ENCODE measurements at places on chromosomes 4 and X.

DNA sequence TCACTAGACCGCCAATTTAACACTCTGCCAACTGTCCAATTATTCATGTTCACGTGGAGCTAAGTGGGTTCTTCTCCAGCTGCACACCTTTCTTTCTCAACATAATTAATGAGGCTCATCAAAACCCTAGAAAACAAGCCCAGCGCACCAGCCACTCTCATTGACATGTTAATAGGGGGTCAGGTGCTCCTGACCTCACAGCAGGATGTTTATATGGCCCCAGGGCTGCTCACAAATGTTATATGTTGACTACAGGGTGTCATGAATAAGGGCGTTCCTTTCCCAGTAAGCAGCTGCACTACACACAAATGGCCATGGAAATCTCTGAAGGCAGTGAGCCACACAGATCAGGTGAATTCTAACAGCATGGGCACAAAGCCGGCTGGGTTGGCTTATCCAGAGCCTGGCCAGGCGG, 209.8 kb downstream of the MGST2 start:
- no peak for ATAC-seq

DNA sequence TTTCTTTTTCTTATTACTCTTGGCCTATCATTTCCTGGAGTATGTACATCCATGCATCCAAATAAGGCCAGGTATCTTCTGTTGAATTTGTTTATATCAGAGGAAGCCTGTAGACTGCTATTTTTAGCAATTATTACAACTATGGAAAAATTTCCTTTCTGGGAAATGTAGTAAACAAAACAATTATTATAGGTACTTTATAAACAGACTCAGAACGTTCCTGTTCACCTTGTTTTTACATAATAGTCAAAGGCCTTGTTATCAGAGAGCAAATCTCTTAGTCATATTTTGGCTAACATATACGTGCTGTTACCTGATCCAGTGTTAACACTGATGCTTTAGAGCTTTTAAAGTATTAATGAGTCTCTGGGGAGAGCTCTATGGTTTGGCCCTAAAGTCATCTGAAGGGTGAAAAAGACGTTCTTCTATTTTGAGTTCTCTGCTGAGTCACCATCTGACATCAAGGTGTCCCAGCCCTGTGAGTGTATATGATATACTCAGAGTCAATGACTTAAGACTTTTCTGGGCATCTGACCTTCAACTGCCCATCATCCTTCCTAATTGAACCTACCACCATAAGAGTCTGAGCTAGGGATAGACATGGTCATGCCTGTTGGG, 7.3 kb downstream of the SPARCL1 start:
- ATAC-seq, result peak; percentile 11

DNA sequence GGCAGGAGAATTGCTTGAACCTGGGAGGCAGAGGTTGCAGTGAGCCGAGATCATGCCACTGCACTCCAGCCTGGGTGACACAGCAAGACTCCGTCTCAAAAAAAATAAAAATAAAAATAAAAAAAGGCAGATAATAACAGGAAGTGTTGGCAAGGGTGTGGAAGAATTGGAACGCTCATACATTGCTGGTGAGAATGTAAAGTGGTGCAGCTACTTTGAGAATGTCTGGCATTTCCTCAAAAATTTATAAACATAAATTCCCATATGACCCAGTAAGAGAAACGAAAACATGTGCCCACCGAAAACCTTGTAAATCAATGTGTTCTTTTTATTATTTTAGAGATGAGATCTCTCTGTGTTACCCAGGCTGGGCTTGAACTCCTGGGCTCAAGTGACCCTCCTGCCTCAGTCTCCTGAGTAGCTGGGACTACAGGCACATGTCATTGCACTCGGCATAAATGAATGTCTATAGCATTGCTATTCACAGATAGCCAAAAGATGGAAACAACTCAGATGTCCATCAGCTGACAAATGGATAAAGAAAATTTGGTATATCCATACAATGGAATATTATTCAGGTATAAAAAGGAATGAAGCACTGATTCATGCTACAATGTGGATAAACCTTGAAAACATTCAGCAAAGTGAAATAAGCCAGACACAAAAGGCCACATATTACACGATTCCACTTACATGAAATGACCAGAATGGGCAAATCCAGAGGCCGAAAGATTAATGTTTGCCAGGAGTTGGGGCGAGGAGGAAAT, 63.7 kb upstream of the PLAC1 start:
- no peak for ATAC-seq

DNA sequence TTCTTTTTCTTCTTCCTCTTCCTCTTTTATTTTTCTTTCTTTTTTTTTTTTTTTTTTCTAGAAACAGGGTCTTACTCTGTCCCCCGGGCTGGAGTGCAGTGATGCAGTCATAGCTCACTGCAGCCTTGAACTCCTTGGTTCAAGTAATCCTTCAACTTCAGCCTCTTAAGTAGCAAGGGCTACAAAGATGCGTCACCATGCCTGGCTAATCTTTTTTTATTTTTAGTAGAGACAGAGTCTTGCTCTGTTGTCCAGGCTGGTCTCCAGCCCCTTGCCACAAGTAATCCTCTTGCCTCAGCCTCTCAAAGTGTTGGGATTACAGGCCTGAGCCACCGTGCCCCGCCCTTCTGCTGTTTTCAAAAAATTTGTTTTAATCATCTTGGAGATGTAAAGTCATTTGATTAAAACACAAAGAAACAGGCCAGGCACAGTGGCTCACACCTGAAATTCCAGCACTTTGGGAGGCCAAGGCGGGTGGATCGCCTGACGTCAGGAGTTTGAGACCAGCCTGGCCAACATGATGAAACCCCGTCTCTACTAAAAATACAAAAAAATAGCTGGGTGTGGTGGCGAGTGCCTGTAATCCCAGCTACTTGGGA, 28.1 kb downstream of the SYNPO2 start:
- no peak for ATAC-seq

GRCh38 chrX:130158311-130158710, 7.3 kb downstream of the AIFM1 start:
- ATAC-seq, result no peak

DNA sequence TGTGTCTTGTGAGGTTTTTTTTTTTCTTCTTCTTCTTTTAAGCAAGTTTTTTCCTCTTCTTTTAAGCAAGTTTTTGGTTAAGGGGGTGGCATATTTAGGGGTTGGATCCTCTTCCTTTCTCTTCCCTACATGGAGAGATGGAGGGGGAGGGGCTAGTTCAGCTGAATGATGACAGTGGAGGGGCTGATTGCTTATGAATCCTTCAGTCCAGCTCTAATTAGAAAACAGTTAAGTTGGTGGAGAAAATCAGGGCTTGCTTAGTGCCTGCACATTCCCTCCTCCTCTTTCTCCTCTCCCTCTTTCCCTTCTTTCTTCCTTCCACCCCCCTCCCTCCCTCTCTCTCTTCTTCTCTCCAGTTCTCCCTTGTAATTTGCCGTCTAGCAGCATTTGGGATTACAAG, 4.4 kb upstream of the HAND2 start:
- ATAC-seq, result no peak

- no peak for ATAC-seq
These were observed 122.6 kb upstream of the PACRGL start for GRCh38 chr4:20577702-20578101.

- peak; percentile 94 for ATAC-seq
These were observed 38.9 kb downstream of the PRIMPOL start for GRCh38 chr4:184688447-184688846.

DNA sequence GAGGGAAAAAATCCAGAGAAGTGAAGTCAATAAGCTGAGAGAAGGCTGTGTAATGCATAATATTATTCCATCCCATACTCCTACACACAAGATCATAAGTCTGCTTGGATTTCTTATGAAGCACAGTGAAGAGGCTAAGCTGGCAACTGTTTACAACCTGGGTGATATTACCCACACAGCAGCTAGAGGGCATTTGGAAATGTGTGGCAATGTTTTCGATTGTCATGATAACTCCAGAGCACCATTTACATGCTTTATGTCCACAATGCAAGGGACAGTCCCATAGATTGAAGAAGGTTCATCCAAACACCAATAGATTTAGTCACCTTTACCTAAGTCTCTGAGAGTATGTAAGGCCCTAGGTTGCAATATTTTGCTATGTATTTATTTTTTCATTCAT, 412.2 kb downstream of the PPP3CA start:
- ATAC-seq, result peak; percentile 42

GRCh38 chr4:8098506-8098905, 60.1 kb downstream of the ABLIM2 start:
- ATAC-seq, result no peak

DNA sequence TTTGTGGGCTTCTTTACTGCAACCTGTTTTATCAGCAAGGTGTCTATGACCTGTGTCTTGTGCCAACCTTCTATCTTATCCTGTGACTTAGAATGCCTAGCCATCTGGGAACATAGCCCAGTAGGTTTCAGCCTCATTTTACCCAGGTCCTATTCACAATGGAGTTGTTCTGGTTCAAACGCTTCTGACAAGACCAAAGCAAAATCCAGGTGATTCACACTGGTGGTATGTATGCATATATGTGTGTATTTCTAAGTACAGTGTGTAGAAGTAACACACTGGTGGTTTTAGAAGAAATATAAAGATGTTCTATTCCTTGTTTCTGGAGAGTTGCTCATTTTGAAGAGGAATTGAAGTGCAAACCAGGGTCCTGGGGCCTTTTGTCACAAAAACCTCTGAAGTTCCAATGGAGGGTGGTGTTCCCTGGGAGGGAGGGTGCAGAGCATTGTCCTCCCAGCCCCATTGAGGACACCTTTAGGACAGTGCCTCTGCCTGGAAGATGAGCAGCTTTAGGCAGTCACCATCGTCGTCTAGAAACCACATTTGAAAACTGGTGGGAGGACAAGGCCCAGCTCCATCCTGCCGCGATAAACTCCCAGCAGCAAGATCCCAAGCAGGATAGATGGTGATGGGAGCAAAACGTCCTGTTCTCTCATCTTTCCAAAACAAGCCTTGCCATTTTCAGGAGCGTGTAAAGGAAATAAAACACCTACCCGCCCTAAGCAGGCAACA, 191.4 kb downstream of the TSPAN5 start:
- peak; percentile 23 for ATAC-seq

- ATAC-seq, result no peak
These were observed 2141.0 kb upstream of the AGA start for GRCh38 chr4:179583221-179583620.

- ATAC-seq, result no peak
These were observed 4.2 kb downstream of the CPEB2 start for GRCh38 chr4:15006416-15007024.

- ATAC-seq, result no peak
These were observed 191.1 kb upstream of the TTC29 start for GRCh38 chr4:147136751-147137150.

DNA sequence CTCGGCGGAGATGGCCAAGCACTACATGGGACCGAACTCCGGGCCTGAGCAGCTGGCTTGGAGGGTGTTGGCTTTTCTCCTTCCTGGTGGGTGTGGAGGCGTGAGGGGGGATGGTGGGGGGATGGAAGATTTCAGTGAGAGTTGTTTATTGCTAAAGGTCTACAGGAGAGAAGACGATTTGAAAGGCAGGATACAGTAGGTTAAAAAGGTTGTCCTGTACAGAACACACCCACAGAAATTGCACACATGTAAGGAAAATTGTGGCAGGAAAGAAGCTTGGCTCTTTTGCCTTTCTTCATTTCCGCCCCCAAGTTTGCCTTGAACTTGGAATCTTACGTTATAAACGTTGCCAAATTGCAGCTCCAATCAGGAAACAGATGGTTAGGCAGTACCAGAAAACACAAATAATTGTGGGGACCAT, 74.1 kb upstream of the STOX2 start:
- ATAC-seq, result no peak

DNA sequence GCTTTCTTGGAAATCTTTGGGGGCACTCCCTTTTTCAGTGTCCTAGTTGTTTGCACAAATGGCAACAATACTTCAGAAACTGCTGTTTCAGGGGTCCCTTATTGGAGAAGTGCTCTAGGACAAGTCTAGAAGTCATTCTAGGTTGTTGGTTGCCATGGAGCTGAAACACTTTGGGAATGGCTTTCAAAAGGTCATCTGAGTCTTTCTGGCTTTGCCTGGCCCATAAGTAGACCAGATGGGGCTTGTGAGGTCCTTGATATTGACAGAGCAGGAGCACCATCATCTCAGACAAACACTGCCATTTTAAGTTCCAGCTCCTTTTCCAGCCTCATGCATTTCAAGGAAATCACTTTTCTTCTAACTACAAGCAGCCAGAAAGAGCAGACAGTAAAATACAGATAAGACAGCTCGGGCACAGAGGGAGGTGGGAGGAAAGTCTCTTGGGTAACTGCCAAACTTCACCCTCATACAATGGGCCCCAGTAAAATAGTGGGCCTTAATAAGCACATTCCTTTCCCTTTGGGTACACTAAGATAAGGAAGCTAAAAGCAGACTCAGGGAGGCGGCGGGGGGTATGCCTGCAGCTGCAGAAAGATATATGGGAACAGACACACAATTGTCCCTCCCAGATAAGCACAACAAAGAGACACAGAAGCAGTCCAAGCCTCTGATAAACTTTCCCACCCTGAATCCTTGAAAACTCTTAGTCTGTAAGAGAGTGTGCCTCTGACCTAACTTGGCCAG, 8.5 kb upstream of the NXF3 start:
- ATAC-seq, result no peak

DNA sequence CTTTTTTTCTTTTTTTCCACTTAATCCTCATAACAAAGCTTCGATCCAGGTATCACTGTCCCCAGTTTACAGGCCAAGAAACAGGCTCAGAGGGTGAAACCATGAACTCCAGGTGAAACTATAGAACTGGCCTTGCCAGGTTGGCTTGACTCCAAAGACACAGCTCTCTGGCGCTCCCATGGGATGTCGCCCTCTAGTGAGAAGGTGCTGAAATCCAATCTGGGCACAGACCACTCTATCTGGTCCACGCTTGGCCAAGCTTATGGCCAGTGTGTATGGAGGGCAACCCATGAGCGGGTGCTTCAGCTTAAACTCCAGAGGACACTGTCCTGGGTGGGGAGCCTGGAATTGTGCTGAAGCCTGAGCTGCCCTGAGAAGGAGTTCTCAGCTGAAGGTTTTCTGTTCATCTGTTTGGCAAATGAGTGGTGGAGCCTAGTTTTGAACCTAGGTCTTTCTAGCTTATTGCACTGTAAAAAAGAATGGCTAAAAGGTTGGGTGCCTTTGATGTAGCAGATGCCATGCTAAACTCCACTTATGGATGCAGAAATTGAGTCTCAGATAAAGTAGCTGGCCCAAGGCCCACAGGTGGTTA, 70.5 kb downstream of the SEL1L3 start:
- ATAC-seq, result no peak

DNA sequence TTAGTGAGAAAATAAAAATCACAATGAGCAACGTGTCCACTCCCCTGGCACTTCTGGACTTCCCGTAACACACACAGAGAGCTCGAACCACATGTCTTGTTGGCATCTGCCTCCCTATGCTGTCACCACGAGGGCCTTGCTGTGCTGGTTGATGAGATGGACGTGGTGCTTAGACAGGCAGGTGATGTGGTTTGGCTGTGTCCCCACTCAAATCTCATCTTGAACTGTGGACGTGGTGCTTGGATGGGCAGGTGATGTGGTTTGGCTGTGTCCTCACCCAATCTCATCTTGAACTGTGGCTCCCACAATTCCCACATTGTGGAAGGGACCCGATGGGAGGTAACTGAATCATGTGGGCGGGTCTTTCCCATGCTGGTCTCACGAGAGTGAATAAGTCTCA, 40.0 kb downstream of the FGFRL1 start:
- ATAC-seq, result no peak

- ATAC-seq, result peak; percentile 62
These were observed 190.6 kb downstream of the PPP3CA start for GRCh38 chr4:101156619-101157310.
